GM13977 (cell line): ENCODE measurements at places on chromosomes 12 and 14.

GRCh38 chr12:92561543-92561899 is 141.3 kb upstream of the PLEKHG7 start:
- DNase-seq: no peak

DNA sequence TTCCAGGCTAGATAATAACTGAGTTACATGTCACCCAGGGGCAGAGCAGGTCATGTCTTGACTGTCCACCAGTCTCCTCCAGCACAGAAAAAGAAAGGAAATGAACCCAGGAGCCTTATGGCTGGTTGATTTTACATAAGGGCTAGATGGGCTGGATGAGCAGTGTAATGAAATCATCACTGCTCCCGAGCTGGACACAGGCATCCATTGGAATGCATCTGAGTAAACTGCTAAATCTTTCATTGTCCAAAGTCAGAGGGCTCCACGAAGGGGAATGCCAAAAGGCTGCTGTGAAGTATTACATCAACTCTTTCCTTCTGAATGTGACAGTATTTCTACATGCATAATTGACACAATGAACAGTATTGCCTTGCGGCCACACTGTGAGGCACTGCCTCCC is 30.1 kb upstream of the TSPAN11 start:
- DNase-seq: no peak

DNA sequence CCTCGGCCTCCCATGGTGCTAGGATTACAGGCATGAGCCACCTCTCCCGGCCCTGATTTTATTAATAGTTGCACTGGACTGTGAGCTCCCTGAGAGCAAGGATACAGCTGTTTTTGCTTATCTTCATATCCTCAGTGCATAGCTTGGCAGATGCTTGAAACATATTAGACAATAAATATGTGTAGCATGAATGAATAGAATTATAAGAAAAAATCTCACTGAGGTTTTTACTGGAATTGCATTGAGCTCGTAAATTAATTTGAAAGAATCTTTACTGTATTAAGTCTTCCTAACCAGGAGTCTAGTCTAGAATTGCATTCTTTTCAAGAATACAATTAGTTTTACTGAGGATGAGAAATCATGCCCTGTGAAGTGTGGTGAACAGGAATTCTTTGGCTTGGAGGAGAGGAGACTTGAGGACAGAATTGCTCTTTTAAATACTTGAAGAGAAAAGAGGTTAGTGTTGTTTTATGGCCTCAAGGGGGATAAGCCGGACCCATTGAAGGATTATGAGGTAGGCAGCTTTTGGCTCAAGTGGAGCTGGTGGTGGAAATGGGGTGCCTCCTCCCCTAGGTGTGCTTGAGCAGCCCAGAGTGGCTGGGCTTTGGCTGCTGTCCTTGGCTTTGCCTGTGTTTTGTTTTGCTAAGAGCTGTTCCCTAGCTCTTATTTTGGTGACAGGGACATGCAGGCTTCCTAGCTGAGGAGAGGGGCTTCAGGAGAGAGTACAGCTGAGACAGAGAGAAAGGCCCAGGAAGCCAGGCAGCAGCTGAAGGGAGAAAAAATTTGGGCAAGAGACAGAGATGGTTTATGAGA is 34.0 kb downstream of the PLEKHD1 start:
- DNase-seq: no peak

DNA sequence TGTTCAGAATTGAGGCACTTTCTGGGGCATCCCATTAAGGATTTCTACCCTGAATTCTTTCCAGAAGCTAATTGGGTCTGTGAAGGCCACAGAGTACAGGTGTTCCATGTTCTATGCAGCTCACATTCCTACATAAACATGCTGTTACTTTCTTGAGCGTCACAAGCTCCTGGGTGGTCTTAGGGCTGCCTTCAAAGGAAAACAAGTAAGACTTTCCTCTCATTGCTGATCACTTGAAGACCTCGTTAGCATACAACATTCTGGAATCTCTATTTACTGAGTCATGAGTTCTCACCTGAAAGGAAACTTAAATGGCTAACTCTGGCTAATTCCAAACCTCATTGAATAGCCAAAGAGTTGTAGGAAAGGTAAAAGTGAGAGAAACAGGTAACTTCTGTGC is 63.0 kb upstream of the HMGA2 start:
- DNase-seq: no peak
